Dermis lymphatic vessel endothelial cell (primary cell): ENCODE measurements at places on chromosomes 6 and 20. TPM values are rescaled to one million over a fixed set of nuclear protein-coding genes. Genes with fewer than 3 reads are reported as not detected.

TEAD3 gene
- 0.17 and 0.22 TPM in 2 replicates for total RNA-seq

PROKR2 gene
- not detected in 2 replicates for total RNA-seq

ZBP1 gene
- not detected in 2 replicates for total RNA-seq

HDDC2 gene
- 3.3 and 3.8 TPM in 2 replicates for total RNA-seq

WFDC10B gene
- total RNA-seq = not detected in 2 replicates

OVOL2 gene
- total RNA-seq = not detected in 2 replicates

FKBP5 gene
- 57.1 and 58.2 TPM in 2 replicates for total RNA-seq
